NCI-H2107 (cell line): ENCODE measurements at places on chromosomes 4 and X.

DNA sequence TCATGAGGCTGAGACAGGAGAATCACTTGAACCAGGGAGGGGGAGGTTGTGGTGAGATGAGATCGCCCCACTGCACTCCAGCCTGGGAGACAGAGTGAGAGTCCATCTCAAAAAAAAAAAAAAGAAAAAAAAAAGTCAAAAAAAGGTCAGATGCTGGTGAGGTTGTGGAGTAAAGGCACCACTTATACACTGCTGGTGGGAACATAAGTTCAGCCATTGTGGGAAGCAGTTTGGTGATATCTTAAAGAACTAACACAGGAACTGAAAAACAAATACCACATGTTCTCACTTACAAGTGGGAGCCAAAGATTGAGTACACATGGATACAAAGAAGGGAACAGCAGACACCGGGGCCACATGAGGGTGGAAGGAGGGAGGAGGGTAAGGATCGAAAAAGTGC lies 149.0 kb downstream of the PHF8 start:
- no peak for DNase-seq

DNA sequence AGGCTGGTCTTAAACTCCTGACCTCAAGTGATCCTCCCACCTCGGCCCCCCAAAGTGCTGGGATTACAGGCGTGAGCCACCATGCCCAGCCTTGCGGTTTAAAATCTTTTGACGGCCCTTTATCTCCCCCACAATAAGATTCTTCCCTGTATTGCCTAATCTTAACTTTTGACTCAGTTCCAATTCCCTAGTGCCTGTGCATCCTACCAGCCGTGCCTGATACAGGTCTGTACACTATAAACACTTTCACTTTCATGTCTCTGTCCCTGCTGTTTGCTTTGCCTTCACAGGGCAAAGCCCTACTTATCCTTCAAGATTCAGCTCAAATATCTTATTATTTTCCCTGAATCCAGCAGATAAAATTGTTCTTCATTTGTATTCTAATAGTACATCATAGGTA lies 74.6 kb downstream of the WDR44 start:
- DNase-seq = peak; percentile 0

- no peak for DNase-seq
Observed at GRCh38 chr4:146183209-146183608, 7.7 kb downstream of the LSM6 start.

- no peak for DNase-seq
Observed at GRCh38 chrX:4588466-4588865, 875.0 kb upstream of the PRKX start.

- no peak for DNase-seq
Observed at GRCh38 chrX:3450881-3451570, 104.6 kb upstream of the MXRA5 start.

- DNase-seq = no peak
Observed at GRCh38 chrX:44228621-44229020, 114.9 kb downstream of the EFHC2 start.
